ENCODE measurements at places on chromosomes 16 and 17.

DNA sequence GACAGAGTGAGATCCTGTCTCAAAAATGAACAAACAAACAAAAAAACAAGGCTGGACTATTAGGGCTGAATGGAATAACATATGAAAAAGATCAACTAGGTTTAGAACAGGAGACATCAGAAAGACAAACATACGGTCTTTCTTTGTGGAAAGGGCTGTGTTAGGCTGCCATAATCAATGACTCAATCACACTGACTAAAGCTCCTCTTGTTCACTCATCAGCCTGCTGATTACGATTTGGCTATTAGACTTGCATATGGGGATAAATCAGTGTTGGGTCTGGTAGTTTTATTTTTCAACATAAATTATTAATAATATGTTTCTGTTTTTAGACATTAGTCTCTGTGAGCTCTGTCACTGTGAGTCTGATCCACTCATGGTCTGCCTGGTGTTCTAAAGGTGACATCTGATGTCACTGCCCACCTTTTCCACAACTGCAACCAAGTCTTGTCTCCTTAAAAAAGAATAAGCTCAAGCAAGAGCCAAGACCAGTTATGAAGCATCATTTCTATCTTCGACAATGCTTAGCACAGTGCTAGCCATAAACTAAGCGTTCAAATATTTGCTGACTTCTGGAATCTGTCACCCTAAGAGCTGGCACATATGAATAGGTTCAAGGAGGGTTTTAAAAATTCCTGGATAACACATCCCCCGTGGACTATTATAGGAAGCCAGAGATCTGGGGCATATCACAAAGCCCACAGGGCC lies 10.2 kb downstream of the CFAP20 start:
- DNase-seq: no peak

- no peak for DNase-seq
Measured at GRCh38 chr17:40577611-40578065, 12.4 kb upstream of the CCR7 start.

GRCh38 chr16:57538235-57538721 lies 1.9 kb upstream of the CCDC102A start:
- no peak for DNase-seq

DNA sequence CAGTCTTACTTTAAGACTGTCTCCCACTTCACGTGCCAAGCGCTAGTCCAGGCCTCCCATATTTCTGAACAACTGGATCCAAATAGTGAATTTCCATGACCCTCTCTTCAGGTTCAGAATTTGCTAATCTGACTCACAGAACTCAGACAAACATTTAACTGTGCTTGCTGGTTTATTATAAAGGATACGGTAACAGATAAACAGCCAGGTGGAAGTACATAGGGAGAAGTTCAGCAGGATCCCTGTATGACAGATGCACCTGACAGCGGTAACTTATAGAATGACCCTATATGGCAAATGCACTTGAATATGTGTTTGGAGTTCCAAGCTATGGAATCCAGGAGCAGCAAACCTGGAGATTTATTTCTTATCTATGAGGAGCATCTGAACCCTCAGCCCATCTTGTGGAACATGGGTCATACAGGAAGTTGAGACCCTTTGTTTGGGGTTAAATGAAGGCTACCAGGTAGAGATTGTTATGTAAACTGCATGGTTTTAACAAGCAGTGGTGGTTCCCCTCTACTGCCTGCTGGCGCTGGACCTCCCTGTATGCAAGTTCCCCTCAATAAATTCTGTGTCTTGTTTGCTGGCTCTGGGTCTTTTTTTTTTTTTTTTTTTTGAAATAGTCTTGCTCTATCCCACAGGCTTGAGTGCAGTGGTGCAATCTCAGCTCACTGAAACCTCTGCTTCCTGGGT lies 622.6 kb downstream of the KCNJ2 start:
- no peak for DNase-seq

DNA sequence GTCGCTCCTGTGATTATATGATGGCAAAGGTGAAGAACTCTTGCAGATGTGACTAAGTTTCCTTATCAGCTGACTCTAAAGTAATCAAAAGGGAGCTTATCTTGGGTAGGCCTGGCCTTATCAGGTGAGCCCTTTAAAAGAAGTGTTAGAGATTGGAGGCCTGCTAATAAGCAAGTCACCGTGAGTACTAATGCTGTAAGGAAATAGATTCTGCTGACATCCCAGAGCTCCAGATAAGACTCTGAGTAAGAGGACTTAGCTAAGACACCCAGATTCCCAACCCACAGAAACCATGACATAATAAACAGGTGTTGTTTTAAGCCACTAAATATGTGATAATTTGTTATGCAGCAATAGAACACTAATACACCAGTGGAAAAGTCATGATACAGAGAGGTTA lies 99.9 kb upstream of the FAM20A start:
- DNase-seq: no peak

DNA sequence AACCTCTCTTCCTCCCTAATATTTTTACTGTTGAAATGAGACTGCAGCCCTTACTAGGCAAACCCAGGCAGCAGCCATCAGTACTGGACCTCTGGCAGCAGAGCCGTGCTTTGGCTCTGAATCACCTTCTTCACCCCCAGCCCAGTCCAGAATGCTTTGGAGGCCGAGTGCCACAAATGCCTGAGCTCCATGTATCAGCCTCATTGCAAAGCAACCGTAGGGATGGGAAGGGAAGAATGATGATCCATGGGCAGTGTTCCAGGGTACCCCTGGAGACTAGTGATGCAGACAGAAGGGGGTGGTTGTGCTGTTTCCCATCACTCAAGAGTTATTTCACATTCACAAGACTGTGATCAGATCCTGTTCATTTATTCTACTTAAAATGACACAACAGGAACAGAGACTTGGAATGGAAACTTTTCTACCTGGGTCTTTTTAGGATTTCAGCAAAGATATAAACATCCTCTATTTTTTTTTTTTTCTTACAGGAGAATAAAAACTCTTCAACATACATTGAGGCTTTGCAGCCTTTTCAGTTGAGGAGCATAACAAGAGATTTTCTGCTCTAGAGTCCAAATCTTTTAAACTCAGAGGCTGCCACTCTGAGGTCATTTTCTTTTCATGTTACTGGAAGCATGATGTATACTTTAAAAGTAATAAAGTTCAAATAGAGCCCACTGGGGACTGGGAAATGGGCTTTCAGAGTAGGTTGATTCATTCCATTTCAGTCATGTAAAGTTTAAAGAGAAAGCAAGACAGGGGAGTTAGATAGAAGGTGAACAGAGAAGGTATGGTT lies 138.3 kb downstream of the KCNJ2 start:
- DNase-seq: no peak

GRCh38 chr16:83138976-83139690 lies 512.4 kb downstream of the CDH13 start:
- DNase-seq: no peak

DNA sequence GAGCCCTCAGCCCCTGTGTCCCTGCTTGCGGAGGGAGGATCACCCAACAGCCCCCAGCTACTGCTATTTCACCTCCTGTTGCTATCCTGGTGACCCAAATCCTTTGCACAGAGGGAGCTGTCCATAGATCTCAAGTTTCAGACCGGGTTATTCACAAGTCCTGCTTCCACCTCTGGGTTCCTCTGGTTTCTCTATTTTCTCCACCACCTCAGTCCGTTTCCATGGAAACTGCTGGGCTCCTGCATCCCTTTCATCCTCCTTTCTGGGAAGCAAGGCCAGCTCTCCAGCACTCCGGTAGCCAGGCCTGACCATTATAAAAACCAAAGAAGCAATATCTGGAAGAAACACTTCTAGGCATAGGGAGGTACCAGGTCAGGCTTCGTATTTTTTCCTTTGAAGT lies 4.8 kb upstream of the CALB2 start:
- no peak for DNase-seq

DNA sequence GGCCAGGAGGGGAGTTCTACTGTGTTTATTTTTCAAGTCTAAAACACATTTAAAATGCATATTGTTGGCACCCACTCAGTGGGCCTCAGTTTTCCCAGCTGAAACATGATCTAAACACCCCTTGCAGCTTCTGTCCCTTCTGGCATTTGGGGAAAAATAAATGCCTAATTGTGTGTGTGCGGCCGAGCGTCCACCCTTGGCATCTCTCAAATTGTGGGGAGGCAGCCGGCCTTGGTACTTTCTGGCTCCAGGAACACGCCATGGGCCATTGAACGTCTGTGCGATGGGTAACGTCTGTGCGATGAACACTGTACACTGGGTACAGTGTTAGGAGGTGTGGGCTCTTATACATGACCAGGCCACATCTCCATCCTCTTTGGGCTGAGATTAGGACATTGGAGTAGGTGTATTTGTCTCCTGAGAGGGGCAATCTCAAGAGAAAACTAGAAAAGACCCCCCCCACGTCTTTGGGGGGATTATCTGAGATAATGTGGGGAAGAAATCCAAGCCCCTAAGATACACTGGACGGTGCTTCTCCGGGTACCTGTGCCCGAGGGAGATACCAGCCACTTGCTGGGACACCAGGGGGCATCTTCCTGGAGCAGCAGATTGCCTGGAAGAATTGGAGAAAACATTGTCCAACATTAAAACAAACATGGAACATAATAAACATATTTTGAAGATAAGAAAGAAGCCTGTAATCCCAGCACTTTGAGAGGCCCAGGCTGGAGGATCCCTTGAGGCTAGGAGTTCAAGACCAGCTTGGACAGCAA lies 54.9 kb downstream of the RAB11FIP4 start:
- DNase-seq: no peak

GRCh38 chr17:28524476-28525424 lies 18.6 kb downstream of the FOXN1 start:
- DNase-seq: no peak

- no peak for DNase-seq
Measured at GRCh38 chr16:635573-636205, 416 bp downstream of the METTL26 start.

GRCh38 chr16:88783391-88784073 lies 1.5 kb downstream of the PIEZO1 start:
- no peak for DNase-seq

GRCh38 chr16:86346034-86346433 lies 164.3 kb upstream of the FOXF1 start:
- DNase-seq: no peak

DNA sequence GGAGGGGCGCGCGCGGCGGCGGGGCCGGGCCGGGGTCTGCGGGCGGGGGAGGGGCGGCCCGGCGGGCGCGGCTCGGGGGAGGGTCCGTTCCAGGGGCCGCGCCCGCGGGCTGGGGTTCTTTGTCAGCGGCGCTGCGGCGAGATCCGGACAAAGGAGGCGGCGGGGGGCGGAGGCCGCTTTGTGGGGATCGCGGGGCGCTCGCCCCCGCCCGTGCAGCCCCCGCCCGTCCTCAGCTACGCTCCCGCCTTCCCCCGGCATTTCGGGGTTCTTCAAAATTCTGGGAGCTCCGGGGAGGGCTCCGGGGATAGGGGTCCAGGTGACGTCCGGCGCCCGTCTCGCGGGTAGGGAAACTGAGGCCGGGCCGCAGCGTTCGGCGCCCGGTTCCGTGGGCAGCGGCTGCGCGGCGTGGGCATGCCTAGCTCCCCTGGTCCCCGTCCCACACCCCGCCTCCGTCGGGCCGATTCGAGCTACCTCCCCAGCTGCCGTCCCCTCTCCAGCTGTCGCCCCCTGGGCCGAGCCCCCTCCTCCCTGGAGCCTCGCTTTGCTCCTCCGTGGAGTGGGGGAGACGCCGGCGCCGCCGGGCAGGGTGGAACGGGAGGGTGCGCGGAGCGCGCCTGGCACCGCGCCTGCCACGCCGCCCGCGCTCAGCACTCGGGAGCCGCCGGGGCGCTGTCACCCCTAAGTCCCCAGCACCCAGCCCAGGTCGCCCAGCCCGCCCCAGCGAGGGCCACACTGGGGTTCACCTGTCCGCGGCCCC lies 546 bp downstream of the SNN start:
- no peak for DNase-seq

DNA sequence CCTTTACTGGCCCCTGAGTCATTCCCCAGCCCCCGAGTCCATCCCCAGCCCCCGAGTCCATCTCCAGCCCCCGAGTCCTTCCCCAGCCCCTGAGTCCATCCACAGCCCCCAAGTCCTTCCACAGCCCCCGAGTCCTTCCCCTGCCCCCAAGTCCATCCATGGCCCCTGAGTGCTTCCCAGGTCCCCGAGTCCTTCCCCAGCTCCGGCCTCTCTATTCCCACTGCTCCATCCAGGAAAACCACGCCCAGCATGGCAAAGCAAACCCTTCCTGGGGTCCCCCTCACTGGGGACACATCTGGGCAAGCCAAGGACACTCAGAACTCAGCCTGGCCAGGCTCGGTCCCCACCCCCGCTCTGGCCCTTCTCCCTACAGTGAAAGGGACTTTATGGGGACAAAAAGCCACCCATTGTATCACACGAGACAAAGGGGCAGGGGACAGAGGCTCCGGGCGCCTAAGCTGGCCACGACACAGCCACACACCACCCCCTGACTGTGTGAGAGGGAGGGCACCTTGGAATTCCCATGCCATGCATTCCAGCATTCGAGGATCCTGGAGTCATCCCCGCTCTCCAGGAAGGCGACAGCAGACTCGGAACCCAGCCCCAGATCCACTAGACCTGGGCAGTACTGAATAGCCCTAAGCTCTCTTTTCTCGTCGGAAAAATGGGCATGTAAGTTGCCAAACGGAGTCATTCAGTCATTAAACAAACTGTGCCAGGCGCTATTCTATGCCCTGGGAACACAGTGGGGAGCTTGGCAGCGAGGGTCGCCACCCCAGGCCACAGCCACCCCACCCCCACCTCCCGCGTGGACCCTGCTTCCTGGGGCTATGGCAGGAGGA lies 14.0 kb downstream of the PLLP start:
- no peak for DNase-seq

- DNase-seq: no peak
Measured at GRCh38 chr16:25570131-25570530, 121.6 kb upstream of the HS3ST4 start.

DNA sequence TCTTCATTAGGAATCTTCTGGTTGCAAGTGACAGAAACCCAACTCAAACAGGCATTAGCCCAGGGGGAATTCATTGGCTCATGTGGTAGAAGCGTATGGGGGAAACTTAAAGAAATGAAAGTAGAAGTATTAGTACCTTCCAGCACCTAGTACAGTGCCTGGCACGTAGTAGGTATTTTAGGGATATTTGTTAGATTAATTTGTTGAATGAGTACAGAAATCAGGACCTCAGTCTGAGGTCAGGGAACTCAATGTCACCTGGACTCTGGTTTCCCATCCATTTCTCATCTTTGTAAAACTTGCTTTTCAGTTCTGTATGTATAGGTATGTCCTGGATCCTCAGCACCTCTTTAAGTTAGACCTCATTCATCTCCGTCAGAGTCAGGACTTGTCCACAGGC lies 32.5 kb downstream of the TMC5 start:
- no peak for DNase-seq

Data from activated gamma-delta T cell treated with anti-CD3 and anti-CD28 coated beads, Interleukin-2, amount 50 U/mL, for 16 hours (primary cell).